ENCODE measurements at places on chromosomes 2 and 18.

- peak; percentile 22 for DNase-seq
Measured at GRCh38 chr2:151357359-151357758, at the start of gene TNFAIP6. Gene TNFAIP6, plus strand, starts transcription at chr2:151357592. Its CDS starts 75 bp downstream, at chr2:151357667.

DNA sequence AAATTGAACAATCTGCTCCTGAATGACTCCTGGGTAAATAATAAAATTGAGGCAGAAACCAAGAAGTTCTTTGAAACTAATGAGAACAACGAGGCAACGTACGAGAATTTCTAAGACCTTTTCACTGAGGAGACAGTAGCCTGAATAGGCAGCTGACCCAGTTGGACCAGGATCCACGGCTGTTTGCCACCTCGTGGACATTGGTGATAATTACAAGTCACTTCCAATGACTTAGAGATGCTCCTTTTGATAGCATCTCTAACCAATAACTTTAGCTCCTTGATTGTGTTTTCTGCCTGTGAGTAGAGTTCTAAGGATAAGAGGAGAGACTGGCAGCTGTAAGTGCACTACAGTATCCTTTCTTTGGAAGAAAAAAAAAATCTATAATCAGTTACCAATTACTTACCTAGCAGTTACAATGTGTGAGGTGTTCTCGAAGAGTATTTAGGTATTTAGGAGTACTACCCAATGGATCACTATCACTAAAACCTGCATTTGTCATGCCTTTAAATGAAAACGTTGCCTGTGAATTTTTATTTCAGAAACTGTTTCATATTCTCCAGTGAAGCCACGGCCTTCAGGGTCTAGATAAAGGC, 31.3 kb upstream of the CNTNAP5 start:
- no peak for DNase-seq

DNA sequence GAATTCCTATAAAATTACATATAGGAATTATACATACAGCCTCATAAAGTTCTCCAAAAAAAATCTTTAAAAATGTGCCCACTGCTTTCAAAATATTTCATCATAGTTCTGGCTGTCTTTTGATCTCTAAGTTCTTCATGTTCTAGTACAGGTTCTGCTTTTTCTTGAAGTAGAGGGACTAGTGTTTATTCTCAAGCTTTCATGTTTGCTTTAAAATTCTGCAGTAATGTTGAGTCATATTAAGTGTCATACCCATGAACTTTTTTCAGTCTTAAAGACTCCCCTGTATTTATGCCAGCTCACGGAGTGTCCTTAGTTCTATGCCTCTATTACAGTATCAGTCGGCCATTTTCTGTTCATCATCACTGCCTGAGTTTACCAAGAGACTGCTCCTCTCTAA, 54.8 kb upstream of the CCDC141 start:
- no peak for DNase-seq

- no peak for DNase-seq
Measured at GRCh38 chr2:145220496-145220895, 700.6 kb upstream of the ZEB2 start.

Data from HTR-8/SVneo (cell line).